Daoy (cell line): ENCODE measurements at places on chromosomes 16 and 17. TPM values are rescaled to one million over a fixed set of nuclear protein-coding genes. Genes with fewer than 3 reads are reported as not detected.

The MAP2K6 gene
- total RNA-seq = 0.40 and 5.9 TPM in 2 replicates

The CPHXL2 gene
- not detected in 2 replicates for total RNA-seq

GRCh38 chr17:39599665-39600231 is 8.0 kb downstream of the NEUROD2 start:
- no peak for DNase-seq

GRCh38 chr16:11056090-11056992 is 112.0 kb downstream of the CLEC16A start:
- no peak for DNase-seq

GRCh38 chr16:27005386-27005785 is 61.3 kb upstream of the C16orf82 start:
- DNase-seq = no peak
